Stimulated activated CD4-positive, alpha-beta T cell treated with anti-CD3 and anti-CD28 coated beads, Interleukin-1b, Interleukin-23, amount 100 ng/mL, for 24 hours (primary cell): ENCODE measurements at places on chromosomes 1 and 21.

GRCh38 chr1:107865627-107866026, 99.4 kb downstream of the VAV3 start:
- DNase-seq, result no peak

DNA sequence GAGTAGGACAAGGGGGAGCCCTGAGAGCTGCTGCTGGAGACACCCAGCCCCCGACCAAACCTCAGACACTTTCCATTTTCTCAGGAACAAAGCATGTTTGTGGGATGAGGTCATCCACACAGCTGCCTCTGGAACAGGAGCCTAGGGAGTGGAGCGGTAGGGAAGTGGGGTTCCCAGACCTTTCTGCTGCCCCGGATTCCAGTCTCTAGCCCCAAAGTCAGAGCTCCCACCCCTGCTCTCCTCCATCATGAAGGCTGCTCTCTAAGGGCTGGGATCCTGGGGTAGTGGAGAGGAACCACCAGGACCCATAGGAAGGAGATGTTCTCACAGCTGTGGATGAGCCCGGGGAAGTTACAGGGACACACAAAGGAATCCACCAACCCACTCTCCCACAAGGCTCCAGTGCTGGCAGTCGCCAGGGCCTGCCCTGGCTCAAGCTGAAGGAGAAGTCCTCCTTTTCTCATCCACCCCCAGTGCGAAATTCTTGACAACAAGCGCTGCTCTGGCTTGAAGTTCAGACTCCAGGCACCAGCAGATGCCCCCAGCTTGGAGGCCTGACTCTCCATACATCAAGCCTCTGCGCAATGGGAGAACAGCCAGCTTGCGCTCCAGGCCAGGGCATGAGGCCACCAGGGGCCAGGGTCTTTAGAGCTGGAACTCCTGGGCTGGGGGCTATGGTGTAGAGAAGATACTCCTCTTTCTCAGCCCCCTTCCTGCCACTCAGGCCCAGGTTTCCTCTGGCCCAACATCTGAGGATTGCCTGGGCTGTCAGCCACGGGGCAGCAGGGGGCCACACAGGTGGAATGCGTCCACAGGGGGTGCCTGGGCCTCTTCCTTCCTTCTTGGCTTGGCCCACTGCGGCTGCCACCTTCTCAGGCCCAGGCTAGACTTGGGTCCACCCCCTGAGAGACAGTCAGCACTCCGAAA, 4.5 kb downstream of the FHL3 start:
- no peak for DNase-seq

GRCh38 chr1:20255666-20256065, 35.0 kb upstream of the VWA5B1 start:
- no peak for DNase-seq

GRCh38 chr1:178052650-178053461, 41.0 kb upstream of the RASAL2 start:
- DNase-seq, result no peak

- DNase-seq, result no peak
Observed at GRCh38 chr1:46466477-46467182, 23.0 kb upstream of the DMBX1 start.

- peak; percentile 49 for DNase-seq
Observed at GRCh38 chr1:110312188-110313121, 26.7 kb upstream of the RBM15 start.

- no peak for DNase-seq
Observed at GRCh38 chr1:175702079-175702795, 41.2 kb downstream of the TNR start.

DNA sequence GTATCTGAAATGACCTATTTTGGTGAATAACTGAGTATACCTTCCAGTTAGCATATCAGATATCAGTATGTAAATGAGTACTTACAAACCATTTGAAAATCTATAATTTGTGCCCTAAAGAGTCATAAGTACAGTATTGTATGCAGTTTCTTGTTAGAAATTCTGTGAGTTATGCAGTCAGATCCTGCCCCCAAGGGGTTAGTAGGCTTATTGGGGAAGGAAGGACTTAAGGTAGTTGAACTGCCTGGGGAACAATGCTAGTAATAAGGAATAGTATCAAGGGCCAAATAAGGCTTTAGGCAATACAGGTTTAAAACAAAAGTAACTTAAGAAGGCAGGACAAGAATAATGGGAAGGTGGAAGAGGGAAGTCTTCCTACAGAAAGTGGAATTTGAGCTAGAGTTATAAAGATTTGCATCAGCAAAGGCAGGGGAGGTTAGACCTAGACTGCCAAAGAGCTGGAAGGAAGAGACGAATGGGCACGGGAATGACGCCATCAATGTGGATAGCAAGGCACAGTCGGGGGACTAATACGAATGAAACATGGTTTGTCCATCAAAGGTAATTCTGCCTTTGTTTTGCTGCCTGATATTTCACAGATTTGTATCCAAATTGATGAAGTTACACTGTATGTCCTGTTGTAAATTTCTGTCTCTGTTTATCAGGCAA, 182.9 kb upstream of the DPYD start:
- DNase-seq, result no peak

- DNase-seq, result no peak
Observed at GRCh38 chr1:29786791-29787732, 550.7 kb downstream of the PTPRU start.

- DNase-seq, result no peak
Observed at GRCh38 chr1:180933141-180933540, 20.4 kb downstream of the KIAA1614 start.

GRCh38 chr1:245397771-245398170, 243.0 kb downstream of the KIF26B start:
- no peak for DNase-seq

DNA sequence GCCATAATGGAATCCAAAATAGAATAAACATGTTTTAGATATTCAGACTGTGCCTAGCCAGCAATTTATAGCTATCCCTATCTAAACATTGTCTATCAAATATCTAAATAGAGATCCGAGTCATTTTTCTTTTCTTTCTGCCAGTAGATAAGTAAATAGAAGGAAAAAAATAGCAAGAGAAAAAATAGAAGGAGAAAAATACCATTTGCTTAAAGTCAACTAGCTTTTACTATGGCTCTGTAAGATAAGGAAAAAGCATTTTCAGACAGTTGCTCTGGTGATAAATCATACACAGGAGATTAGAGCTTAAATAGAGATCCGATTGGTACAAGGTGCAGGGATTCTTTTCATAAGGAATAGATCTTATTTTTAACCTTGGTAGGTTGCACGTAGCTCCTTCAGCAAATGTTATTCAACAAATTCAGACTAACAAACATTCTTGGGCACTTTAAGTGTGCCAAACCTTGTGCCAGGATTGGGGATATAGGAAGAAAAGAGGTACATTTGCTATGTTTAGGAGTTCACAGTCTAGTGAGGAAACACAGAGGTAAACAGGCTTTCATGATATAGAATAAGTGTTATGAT, 70.1 kb upstream of the CCDC190 start:
- no peak for DNase-seq

DNA sequence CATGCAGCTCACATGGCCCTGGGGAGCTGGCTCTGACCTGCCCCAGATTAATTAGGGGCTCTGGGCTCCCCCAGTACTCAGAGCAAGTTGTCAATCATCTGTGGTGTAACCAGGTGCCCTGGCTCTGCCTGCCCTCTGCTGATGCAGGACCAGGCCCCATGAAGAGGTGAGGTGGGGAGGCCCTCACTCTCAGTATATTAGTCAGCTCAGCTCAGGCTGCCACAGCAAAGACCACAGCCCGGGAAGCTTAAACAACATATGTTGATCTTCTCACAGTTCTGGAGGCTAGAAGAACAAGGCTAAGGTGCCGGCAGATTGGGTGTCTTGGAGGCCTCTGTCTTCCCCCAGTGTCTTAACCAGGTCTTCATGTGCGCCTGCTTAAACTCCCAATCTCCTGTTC, 66.5 kb downstream of the FCRL5 start:
- DNase-seq, result no peak
